ENCODE measurements at places on chromosomes 5 and 9.

DNA sequence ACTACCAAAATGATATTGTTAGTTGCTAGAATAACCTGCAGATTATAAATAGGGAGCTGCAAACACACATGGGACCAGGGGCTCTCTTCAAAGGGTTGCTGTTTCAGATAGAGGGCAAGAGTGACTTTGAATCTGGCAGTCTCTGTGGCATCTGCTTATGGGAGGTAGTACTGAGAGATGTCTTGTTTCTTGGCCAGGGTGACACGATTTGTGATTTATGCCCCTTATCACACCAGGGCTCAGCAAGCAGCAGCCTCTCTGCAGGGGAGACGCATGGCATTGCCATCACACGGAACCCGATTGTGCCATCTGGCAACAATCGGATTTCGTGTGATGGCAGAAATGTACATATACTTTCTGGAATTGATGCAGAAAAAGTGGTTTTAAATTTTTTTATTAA, 615.6 kb downstream of the ZNF608 start:
- DNase-seq: no peak

DNA sequence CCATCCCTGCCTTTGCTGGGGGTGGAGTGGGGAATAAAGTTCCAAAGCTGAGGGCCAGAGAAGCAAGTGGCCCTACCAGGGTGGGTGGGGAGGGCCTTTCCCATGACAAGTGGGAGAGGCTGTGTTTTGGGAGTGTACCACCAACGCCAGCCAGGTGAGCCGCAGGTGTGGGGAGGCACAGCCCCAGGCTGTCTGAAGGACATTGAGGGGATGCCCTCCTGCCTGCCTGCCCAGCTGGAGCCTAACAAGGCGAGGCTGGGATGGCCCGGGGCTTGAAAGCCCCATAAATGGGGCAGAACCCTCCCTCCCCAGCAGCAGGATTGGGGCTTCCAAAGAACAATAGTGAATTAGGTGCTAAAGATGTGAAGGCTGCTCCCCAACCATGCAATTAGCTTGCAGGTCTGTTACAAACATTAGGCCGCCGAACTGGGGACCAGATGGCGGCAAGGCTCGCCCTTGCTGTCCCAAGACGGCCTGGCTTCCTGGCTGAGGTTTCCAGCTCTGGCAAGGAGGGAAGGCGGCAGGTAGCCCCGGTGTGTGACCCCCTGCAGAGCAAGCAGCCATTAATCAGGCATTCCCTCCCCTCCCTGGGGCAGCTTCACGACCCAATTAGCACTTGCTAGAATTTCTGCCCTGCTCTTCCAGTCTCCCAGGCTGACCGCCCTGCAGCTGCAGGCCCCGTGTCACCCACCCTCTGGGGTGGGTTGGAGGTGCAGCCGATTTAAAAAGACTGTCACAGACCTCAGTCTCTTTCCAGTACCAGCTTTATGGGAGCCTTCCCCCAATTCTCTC, 42.9 kb downstream of the FGF18 start:
- DNase-seq: no peak

DNA sequence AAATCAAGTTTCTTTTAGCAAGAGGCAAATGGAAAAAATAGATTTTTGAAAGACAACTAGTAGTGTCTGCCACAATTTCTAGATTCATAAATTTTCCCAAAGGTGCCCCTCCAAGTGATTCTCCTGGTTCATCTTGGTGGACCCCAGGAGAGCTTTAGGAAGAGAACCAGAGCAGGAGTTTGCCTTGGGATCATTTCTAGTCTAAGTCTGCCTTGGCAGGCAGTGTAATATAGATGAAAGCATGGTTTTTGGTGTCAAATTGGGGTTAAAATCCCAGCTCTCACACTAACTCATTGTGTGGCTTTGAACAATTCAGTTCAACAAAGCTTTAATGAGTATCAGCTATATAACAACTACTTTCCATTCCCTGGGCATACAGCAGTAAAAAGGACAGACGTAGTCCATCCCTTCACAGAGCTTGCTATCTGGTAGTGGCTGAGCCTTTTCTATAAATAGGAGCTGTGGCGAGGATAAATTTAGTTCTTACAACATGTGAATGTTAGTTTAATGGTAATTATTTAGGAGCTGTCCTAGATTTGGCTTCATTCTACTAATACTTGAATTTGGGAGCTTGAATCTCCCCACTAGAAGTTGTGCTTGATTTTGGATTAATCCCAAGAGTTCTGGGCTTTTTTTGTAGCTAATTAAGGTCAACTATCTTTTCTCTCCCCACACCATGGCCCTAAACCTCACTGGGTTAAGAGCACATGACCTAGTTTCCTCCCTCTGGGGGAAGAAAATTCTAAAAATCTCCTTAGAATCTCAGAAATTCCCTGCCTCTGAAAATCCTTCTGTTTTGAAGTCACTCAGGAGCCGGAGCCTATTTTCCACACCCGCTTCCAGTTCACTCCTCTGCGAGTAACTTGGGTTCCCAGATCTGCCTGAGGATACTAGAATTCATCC, 197.8 kb downstream of the PCSK1 start:
- DNase-seq: no peak

DNA sequence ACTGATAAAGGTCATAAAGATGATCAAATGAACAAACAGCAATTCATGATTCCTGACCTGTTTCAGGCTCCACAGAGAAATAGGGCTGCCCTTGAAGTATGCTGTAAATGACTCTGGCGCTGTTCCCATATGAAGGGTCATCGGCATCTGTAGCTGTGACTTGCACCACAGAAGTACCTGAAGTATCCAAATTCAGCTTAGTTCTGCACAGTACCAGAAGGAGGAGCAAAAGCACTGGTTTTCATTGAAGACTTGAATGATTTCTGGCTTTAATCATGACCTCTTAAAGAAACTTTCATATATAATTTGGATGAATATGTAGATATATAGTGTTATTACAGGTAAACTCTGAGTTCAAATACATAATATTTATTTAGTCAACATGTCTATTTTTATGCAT, 109.1 kb downstream of the CDH10 start:
- DNase-seq: no peak

- DNase-seq: peak; percentile 39
These were observed 40.3 kb downstream of the ADAM19 start for GRCh38 chr5:157535042-157535865.

DNA sequence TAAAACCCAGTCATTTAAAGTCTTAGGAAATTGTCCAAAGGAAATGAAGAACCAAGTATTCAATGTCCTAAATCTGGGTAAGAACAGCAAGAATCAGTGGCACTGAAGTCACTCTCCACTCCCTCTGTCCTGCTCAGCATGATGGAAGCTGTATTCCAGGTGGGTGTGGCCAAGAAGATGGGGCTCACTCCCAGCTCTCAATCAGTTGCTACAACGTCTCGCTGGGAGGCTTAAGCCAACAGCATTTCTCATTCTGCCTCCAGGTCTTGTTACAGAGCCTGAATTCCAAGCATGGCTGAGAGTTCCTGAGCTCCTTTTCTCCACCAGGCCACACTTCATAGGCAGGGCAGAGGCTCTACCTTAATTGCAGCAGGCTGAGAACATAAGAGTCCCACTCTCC, 41.2 kb upstream of the TRIO start:
- peak; percentile 35 for DNase-seq

GRCh38 chr5:69105996-69106906, 12.4 kb downstream of the SLC30A5 start:
- no peak for DNase-seq

- DNase-seq: no peak
These were observed 209.9 kb downstream of the SEMA5A start for GRCh38 chr5:9335754-9336495.

DNA sequence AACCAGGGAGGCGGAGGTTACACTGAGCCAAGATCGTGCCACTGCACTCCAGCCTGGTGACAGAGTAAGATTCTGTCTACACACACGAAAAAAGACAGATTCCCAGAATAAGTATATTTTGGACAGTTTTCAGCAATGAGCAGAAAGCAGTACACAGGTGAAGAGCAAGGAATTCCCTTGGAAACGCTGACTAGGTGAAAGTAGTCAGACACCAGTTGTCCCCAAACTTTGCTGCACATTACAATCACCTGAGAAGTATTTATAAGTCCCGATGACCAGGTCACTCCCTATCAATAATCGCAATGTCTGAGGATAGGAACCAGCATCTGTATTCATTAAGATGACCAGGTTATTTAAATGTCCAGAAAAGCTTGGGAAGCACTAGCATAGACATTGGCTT, 78.3 kb downstream of the CPLANE1 start:
- DNase-seq: no peak

GRCh38 chr5:149441986-149442385, 62.9 kb upstream of the IL17B start:
- no peak for DNase-seq

- peak; percentile 74 for DNase-seq
These were observed at the start of gene CCDC69 for GRCh38 chr5:151223447-151224264. CCDC69 (minus strand) TSS chr5:151224092; CDS start chr5:151223970, 122 bp downstream.

- DNase-seq: peak; percentile 66
These were observed 100.7 kb downstream of the SUSD1 start for GRCh38 chr9:112074250-112075008.

DNA sequence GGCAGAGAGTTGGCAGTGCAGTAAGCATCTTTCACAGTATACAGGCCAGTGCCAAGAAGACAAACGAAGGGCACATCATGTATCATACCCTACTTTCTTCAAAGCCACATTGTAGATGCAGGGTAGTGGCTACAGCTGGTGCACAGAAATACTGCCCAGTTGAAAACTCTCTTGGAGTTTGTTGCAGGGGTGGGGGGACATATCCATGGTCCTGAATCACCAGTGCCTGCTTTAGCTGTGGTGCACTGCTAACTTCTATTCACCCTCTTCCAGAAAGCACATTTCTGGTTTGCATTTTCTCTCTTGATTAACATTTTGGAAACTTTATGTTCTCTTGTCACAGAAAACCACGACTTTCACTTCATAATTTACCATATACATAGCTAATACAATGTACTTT, 196.6 kb downstream of the PAPPA start:
- DNase-seq: no peak

- no peak for DNase-seq
These were observed 2060.5 kb downstream of the MAT2B start for GRCh38 chr5:165565911-165566310.

- no peak for DNase-seq
These were observed 682 bp downstream of the DHX29 start for GRCh38 chr5:55306641-55307382.

DNA sequence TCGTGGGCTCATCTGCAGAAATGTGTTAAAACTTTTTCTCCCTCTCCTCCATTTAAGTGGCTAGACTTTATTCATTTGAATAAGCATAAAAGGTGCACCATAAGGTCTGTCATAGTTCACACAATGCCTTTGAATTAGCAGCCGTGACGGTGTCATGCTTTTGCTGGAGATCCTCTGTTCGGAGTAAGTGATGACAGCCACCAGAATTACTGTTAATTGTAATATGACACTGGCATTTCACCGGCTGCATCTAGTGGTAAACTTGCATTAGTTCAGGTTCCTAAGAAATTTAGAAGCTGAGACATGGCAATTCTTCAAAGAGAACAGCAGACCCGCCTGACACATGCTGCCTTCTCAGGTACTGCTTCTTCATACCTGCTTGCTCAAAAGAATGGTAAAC, 241.7 kb downstream of the EBF1 start:
- no peak for DNase-seq

DNA sequence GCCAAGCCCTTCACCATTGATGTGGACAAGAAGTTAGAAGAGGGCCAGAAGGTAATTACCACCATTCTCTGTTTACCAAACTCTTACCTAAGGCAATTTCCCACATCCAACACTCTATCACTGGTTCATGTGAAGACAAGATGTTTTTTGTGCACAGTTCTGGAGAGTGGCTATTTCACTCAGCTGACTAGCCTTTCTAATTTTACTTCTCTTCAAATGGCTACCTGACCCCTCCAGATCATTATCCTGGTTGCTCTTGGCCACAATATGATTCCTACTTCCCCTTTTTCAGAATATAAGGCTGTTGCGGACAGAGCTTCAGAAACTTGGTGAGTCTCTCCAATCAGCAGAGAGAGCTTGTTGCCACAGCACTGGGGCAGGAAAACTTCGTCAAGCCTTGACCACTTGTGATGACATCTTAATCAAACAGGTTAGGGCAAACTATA, 7.1 kb downstream of the KIF20A start:
- DNase-seq: no peak

- peak; percentile 19 for DNase-seq
These were observed 77.0 kb downstream of the GNAQ start for GRCh38 chr9:77954666-77955015.

- peak; percentile 32 for DNase-seq
These were observed 23.8 kb downstream of the LVRN start for GRCh38 chr5:115985802-115986757.

- DNase-seq: peak; percentile 19
These were observed 66.9 kb upstream of the GLIS3 start for GRCh38 chr9:4366591-4367330.

DNA sequence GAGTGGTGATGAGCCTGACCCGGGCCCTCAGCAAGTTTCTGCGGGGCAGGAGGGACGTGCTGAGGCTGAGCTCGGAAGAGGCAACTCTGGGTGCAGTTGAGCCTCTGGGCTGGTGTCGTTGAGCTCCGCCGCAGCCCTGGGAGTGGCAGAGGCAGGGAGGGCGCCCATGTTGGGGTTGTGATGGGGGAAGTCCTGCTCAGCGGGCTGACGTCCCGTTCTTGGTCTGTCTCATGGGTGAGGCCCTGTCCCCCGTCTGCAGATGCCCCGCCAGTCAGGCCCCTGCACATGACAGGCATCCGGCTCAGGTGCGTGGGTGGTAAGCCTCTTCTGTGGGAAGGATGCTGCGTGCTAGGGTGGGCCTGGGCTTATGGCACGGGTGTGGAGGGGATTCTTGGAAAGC, 64.3 kb downstream of the RXRA start:
- no peak for DNase-seq

DNA sequence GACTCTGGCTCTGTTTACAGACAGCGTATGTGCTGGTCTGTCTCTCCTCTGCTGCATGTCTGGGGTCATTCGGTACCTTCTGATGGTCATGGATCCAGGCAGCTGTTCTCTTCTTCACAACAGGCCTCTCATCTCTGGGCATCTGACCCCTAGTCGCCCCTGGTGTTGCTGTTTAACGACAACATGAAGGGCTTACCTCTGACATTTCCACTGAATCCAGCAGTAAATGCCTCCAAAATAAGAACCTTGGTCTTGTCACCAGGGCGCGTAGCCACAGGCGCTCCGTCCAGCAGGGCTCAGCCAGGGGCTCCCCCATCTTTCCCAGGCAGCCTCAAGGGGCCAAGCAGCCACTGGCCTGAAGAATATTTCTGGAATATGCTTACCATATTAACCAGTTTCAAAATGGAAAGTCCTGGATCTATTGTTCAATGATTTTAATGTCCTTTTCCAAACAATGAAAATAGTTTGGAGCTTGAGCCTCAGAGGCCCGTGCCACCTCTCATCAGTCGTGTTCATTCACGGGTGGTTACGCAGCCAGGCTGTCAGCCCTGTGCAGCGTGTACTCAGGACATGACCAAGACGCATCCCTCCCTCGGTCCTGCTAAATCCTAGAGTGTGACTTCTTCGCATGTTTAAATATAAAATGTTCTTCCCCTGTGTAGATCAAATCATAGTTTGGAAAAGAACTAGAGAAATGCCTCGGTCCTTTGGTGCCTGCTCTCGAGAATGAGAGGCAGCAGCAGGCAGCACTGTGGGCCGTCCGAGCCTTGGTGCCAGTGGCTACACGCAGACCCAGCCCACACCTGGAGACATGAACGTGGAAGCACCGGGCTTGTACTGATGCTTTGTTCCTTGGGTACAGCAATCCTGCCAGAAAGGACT, 30.1 kb upstream of the LRRC14B start:
- DNase-seq: no peak
